ENCODE measurements at places on chromosomes 2 and 18. TPM values are rescaled to one million over a fixed set of nuclear protein-coding genes. Genes with fewer than 3 reads are reported as not detected.

GRCh38 chr18:79241755-79242154, 154.0 kb upstream of the NFATC1 start:
- DNase-seq = no peak

- no peak for DNase-seq
Measured at GRCh38 chr2:14313341-14313740, 319.2 kb upstream of the LRATD1 start.

DNA sequence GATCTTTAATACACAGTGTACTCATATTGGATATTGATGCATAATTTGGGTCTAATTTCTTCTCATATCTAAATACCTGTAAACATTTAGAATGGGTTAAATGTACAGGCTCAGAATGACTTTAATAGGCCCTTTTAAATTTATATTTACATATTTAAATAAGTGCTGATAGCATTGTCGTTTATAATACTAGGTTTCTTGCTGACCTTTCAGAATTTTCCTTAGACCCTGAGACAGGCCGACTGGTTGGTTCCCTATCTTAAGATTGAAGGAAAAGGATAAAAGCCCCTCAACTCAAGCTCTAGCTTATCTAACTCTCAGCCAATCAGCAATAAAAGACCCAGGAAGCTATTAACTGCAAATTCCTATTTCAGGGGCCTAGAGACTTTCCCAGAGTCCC, 67.8 kb upstream of the HNMT start:
- no peak for DNase-seq

The WDCP gene
- 3.5 TPM for total RNA-seq

DNA sequence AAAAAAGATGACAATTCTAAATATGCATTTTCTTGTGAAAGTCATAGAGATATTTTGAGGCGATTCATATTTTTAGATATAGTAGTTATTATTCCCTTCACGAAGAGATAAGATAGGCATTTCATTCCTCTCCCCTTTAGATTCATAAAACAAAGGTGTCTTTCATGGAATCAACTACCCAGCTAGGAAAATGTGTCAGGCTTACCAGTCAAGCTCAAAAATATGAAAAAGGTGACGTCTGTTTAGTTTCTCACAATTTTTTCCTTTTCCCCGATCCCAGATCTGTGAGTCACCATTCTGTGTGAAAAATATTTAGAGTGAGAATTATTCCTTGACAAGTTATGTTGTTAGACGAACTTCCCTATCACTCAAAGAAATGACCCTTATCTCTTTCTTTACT, 95.4 kb upstream of the FN1 start:
- DNase-seq = no peak

The PECR gene
- total RNA-seq = 14.6 TPM

The TACR1 gene
- 0.95 TPM for total RNA-seq

The DCAF17 gene
- 17.1 TPM for total RNA-seq

The IL36A gene
- total RNA-seq = not detected
